Cerebellar nuclear complex (tissue), 1 donor: ENCODE measurements at places on chromosomes 2 and 18.

GRCh38 chr2:118774458-118775133 is 72.9 kb downstream of the EN1 start:
- DNase-seq, result no peak

GRCh38 chr2:152623775-152624174 is 93.5 kb downstream of the PRPF40A start:
- no peak for DNase-seq

DNA sequence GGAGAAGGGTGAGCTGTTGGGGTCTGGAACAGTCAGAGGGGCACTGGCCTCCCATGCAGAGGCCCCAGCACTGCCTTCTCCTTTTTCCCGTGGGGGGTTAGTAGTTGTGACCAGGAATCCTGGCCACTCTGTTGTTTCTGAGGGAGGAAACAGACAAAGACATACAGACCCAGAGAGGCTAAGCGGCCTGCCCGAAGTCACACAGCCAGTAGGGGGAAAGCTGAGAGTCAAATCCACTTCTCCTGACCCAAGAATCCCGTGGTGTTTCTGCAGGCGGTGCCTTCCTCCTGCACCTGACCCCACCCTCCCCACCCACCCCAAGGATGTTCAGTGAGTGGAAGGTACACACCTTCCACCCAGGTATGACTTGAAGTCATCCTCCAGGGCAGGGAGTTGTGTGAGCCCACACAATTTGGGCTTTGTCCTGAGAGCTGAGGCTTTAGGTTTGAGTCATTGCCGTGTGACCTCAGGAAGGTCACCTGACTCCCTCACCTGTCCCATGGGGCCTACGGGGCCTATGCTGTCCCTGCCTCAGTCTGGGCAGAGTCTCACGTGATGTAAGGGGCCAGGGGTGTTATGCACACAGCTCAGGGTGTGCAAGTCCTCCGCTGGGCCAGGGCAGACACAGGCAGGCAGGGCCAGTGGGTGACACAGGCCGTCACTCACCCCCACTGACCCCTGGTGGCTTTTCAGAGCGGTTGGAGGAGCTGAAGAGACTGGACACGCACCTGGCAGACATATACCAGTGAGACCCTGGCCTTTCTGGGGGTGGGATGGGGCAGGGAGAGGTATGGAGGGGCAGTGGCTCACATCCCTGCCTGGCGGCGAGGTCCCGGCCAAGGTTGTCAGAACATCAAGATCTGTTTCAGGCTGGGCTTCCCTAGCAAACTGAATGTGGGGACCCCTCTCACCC is 5.0 kb downstream of the NT5DC4 start:
- no peak for DNase-seq

- DNase-seq, result no peak
Observed at GRCh38 chr2:206263959-206264603, 10.4 kb upstream of the ZDBF2 start.

DNA sequence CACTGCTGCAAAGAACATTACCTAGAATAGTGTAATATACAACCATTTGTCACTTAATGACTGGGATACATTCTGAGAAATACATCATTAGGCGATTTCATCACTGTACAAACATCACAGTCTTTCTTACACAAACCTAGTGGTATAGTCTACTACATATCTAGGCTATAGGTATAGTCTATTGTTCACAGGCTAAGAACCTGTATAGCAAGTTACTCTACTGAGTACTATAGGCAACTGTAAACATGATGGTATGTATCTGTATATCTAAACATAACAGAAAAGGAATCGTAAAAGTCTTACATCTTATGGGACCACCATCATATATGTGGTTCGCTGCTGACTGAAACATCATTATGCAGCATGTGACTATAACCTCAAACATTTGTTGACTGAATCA is 21.4 kb downstream of the SP3 start:
- DNase-seq, result no peak

DNA sequence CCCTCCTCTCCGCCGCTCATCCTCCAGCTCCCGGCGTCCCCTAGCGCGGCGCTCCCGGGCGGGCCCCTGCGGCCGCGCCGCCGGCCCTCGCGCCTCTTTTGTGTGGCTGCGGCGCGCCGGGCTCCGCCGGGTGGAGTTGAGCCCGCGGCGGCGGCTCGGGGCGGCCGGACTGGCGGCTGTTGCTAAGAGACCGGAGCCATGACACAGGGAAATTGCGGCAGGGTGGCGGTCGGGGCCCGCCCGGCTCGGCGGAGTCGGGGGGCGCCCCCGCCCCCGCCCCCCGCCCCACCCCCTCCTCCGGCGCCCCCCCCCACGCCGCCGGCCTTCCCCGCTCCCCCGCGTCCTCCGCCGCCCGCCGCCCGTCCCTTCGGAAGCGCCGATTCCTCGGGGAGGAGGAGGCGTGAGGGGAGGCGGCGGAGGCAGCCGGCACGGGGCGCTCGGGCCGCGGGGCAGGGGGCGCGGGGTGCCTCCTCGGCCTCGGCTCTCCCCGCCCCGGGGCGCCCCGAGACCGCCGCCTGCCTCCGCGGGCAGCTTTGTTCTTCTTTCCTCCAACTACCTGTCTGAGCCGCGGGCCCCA is at the start of gene TMEM200C:
Gene TMEM200C (minus strand): TSS at position 224 of the 577 bp plus-strand sequence. CDS start 3,459 bp downstream, outside the sequence.
- DNase-seq, result no peak

DNA sequence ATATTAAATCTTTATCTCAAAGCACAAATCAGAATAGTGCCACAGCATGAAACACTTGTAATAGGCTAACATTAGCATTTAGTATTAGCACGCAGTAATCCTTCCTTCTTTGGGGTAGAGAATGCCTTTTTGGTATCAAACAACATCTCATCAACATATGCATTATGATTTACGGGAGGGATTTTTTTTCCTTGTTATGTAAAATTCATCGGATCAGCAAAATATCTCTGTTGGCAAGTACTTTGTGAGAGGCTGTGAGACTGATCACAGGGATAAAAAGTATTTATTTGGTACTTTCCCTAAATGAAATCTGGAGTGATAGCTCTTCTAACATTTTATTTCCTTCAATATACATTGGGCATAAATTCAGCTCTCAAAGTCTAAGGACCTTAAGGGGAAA is 68.4 kb upstream of the TMEM178A start:
- no peak for DNase-seq

DNA sequence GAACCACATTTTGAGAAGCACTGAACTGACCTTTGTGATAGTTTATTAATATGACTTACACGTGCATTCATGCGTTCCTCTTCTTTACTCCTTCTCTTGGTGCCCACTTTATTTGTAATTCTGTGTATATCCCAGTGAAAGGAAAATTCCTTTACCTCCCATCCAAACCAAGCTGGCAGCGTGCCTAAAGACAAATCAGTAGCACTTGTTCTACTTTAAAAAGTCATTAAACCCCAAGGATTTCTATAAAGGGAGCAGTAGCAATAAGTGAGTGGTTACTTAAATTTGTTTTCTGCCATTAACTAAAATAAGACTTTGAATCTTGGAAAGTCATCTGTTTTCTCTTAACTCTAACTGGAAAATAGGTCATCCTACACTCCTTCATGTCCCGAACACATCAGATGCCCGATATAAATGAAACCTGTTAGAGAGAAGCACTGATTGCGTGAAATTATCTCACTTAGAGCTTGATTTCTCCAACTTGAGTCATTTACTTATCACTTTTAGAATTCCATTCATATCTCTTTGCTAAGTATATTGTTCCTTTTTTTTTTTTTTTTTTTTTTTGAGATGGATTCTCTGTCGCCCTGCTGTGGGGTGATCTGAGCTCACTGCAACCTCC is 10.7 kb downstream of the PIK3C3 start:
- DNase-seq, result no peak

DNA sequence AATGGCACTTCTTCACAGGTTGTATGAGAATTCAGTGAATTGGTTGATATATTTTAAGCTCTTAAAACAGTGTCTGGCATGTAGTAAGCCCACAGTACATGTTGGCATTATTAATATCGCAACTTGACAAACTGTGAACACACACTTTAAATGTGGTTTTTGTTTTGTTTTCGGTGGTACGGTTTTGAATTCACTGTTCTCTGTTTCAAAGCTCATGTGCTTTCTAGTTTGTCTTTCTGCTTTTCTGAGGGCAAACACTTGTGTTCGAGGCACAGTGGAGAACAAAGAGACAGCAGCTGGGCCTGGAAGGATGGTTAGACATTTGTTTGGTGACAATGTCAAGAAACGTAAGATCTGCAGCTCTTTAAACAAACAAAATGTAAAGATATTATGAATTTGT is 276.5 kb upstream of the MC4R start:
- DNase-seq, result no peak

DNA sequence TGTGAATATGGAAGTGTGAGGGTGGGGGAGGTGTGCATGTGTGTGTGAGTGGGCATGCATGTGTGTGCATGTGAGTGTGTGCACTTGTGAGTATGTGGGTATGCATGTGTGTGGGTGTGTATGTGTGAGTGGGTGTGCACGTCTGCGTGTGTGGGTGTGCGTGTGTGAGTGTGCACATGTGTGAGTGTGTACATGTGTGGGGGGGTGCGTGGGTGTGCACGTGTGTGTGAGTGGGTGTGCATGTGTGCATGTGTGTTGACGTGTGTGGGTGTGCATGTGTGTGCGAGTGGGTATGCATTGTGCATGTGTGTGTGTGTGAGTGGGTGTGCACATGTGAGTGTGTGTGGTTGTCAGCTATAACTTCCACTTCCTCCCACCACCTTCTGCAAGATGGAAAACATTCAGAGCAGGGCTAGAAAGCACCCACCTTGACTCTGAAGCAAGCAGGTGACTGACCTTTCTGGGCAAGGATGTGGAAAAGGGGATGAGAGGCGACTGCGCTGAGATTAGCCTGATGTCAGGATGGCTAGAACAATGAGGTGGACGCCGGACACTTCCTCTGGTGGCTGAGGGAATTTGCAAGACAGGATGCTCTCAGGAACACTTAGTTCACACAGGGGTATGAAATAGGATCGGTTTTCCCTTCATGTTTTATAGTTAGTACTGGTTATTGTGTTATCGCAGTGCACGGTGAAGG is 103.6 kb downstream of the ACKR3 start:
- DNase-seq, result no peak

- DNase-seq, result no peak
Observed at GRCh38 chr2:128590309-128591021, 271.8 kb upstream of the HS6ST1 start.

- no peak for DNase-seq
Observed at GRCh38 chr2:19818543-19818942, 83.2 kb downstream of the TTC32 start.

DNA sequence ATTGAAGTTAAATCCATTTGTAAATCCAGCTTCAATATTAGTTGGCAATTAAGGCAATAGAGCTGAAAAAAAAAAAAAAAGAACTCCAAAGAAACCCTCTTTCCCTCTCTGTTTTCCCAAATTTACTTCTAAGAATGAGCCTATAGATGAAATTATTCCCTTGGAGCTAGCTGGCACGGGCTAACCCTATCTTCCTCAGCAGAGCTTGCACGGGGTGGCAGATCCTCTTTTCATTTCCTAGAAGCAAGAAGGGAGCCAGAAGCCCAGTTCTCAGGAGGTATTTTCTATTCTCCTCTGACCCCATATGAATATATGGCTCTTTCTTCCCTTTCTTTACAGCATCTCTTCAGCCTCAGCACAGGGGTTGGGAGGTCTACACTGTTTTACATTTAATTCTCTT is 426.0 kb downstream of the TGIF1 start:
- DNase-seq, result no peak

DNA sequence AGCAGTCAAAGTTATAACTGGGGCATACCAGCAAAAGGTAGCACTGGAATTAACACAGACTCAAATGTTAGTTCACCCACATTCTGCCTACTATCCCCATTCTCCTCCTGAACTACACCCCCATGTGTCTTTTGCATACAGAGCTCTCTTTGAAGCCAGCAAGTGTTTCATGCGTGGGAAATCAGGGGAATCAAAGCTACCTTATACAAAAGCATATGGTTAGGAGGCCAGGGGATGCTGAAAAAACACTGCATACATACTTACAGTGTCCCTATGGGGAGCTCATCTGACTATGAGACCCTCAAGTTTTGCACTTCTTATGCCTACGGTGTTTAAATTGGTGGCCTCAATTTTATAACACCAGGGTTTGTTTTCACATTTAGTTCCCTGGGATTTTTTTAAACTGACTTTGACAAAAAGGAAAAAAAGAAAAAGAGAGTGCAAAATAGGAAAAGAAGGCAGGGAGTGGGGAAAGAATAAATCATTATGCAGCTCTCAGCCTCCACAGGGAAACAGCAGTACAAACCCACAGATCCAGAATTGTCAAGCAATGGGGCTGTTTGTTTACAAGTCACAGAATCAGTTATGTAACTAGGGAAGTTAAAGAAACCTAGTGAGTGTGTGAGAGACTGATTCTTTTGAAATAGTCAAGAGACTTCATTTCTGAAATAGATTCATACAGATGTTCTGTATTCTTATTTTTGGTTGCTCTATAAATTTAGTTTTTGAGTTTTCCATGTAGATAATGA is 20.1 kb upstream of the PPP3R1 start:
- DNase-seq, result no peak

DNA sequence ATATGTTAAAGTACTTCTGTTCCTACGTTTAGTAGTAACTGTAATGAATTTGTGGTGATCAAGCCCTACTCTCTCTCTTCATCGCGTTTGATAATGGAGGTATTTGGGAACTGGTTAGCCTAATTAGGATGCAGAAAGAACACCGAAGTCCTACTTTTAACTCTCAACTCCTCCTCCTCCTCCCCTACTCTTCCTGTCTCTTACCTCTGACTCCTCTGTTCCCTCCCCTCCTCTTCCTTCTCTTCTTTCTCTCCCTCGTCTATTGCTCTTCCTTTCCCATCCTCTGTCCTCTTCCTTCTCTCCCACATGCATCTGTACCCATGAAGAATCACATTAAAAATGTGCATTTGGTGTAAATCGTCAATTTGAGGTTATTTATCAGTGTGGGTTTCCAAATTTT is 57.8 kb downstream of the RMDN2 start:
- DNase-seq, result no peak

GRCh38 chr2:121613774-121614173 is 35.5 kb downstream of the CLASP1 start:
- no peak for DNase-seq

- no peak for DNase-seq
Observed at GRCh38 chr2:236629961-236630872, 60.6 kb downstream of the ACKR3 start.

DNA sequence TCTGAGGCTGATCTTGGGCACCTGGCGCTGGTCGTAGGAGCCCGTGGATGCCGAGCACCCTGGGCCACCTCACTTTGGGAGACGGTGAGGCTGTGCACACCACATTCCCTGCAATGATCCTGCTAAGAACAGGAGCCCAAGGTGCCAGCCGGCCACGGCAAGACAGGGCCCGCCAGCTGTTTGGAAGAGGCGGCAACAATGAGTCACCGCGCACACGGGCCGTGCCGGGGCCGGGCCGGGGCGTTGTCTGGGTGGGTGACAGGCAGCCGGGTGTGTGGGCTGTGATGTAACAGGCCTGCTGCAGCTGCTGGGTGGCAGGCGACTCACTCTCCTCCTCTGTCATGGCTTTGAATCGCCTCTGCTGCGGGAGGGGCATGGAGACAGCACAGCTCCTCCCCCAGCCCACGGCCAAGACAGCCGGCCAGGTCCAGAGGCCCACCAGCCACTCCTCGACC is 49.7 kb upstream of the ODC1 start:
- no peak for DNase-seq
